ENCODE measurements at places on chromosomes 1 and 21. TPM values are rescaled to one million over a fixed set of nuclear protein-coding genes. Genes with fewer than 3 reads are reported as not detected.

ARHGEF16 gene
- total RNA-seq, result not detected

- DNase-seq, result no peak
Measured at GRCh38 chr21:46597031-46597430, 7.9 kb downstream of the S100B start.

DNA sequence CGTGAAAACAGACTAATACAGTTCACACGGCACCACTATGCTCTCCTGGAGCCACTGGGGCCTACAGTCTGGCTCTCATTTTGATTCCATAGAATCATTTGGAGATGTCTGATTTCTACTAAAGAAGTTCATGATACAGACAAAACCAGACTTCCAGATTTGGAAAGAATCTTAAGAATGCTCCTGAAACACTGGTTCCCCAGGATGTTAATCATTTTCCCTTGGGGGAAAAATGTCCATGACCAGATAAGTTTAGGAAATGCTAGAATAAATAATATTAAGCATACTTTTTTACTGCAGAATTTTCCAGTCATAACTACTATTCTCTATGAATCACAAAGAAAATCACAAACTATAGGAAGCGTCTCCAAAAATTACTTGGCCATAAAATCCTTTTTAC, 63.0 kb upstream of the RGS7 start:
- DNase-seq, result no peak

C1orf174 gene
- total RNA-seq, result 51.8 TPM

- DNase-seq, result no peak
Measured at GRCh38 chr1:24384251-24385090, 29.1 kb downstream of the STPG1 start.

DNA sequence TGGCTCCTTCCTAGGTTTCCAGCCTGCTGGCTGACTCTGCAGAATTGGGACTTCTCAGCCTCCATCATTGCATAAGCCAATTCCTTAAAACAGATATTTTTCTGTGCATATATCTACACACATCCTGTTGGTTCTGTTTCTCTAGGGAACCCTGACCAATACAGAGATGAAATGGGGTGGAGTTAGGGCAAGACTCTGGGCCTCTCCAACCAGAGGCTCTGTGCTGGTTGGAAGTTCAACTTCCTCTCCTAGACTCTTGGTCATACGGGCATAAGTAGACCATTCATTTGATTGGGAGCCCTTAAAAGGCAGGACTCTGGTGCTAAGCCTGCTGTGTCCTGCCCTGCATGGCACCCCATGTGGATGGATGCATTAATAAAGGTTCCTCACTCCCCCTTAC, 55.0 kb downstream of the CNIH3 start:
- DNase-seq, result no peak

DNA sequence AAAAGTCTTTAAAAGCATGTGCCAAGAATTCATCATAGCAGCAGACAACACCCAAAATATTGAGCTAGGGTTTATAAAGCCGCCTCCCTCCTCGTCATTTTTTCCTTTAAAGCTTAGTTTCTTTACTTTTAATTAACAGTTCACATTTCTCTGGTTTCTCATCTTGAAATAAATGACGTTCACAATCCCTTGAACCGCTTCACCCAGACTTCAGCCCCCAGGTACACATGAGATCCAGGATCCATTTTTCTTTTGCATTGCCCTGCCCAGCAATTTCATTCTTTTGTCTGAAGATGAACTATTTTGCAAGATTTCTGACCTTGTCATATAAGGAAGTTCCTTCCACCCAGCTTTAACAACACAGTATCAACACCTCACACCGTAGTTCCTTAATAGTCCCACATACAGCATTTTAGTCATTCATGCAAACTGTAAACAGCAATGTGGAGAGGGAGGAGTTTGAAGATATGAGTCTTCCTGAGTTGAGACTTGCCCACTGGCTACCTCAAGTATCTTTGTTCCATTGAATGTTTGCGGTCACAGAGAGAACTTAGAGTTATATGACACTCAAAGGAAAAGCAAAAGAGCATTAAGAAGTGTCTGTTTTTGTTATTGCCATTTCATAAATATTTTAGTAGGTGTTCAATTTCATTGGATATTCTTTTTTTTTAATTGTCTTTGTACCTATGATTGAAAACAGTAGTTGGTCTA, 35.3 kb upstream of the CACYBP start:
- DNase-seq, result no peak

DNA sequence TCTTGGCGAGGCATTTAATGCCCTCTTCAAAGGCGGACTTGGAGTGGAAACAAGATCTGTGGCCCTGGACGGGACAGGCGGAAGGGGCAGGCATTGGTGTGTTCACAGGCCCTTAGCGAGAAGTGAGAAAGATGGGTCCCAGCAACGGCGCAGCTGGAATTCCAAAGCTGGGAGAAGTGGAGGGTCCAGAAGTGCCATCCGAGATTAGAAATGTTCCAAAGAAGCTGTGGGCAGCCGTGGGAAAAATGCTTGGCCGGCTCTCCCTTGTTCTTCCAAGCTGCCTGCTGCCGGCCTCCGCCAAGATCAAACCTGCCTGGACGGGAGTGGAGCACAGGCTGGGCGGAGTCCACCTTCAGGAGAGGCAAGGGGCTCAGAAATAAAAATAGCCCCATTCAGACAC, 69.4 kb upstream of the ACTRT2 start:
- DNase-seq, result no peak

- no peak for DNase-seq
Measured at GRCh38 chr1:147052143-147052542, 114.0 kb downstream of the NBPF12 start.

DNA sequence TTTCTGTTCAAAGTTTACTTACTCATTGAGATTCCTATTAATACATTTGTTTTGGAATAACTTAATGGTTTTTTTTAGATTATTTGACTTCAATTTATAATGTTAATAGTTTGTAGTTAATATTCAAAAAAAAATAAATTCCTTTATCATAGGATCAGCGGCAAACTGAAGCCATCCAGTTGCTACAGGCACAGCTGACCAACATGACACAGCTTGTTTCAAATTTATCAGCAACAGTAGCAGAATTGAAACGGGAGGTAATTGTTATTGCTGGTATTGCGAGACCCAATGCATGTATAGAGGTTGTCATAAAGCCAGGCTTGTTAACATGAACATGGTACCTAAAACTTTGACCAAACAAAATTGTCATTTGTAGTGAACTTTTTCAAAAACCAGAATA, 59.0 kb upstream of the FASLG start:
- no peak for DNase-seq

ELAVL4 gene
- not detected for total RNA-seq

GRCh38 chr1:13799502-13800283, 99.7 kb downstream of the PRDM2 start:
- no peak for DNase-seq

GRCh38 chr1:100769906-100770646, 50.5 kb downstream of the VCAM1 start:
- no peak for DNase-seq

- DNase-seq, result no peak
Measured at GRCh38 chr1:101325144-101325543, 88.3 kb downstream of the S1PR1 start.

- no peak for DNase-seq
Measured at GRCh38 chr1:75211648-75212047, 77.5 kb downstream of the LHX8 start.

- no peak for DNase-seq
Measured at GRCh38 chr1:59509341-59509875, 212.5 kb downstream of the FGGY start.

S100A9 gene
- 1.6 TPM for total RNA-seq

- DNase-seq, result no peak
Measured at GRCh38 chr21:21831036-21831435, 832.8 kb downstream of the NCAM2 start.

IBA57 gene
- total RNA-seq, result 13.6 TPM

DNA sequence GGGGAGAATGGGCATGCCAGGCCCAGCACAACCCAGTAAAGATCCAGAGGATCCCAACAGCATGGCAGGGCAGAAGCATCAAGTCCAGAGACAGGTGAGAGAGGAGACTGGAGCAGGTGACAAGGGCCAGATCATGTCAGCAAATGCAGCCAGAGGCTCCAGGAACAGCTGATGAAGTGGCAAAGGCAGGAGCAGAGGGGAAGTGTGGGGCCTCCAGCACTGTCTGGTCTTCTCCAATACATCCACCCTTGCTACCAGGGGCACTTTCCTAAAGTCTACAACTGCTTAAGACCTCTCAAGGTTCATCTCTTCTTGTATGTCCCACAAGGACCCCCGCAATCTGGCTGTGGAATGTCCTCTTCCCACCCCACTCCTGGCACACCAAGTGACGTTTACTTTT, 17.4 kb downstream of the FAM163A start:
- DNase-seq, result no peak
